ENCODE measurements at places on chromosomes 2 and 18. TPM values are rescaled to one million over a fixed set of nuclear protein-coding genes. Genes with fewer than 3 reads are reported as not detected.

RNU2-63P gene
- 8.5 TPM for total RNA-seq

CFC1 gene
- not detected for total RNA-seq

GRCh38 chr2:14157816-14158215, 474.7 kb upstream of the LRATD1 start:
- H3K27ac ChIP-seq: no peak overlapping the region
- H3K4me1 ChIP-seq: no peaks in the 10 kb centered on the region
- no peak overlapping the region for H3K4me3 ChIP-seq
- H3K36me3 ChIP-seq: no peaks in the 10 kb centered on the region
- DNase-seq: no peak

DNA sequence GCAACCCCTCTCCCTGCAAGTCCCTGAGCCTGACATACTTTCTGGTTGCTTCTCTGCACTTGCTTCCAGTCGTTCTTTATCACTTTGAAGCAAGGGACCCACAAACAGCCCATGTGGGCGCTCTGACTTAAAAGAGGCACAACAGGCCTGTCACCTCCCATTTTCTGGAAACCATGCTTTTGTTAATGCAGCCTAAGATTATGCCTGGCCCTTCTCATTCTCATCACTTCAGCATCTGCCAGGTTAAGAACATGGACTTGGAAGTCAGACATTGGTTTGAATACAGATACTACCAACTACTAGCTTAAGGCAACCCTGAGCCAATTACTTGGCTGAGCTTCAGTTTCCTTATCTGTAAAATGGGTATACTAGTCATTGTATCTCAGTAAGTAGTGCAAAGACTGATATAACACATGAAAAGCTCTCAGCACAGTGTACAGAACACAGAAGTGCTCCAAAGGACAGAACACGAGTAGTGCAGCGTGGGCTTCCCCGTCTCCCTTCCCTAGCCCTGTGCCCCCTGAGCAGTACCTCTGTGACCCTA, 141.4 kb downstream of the TNS1 start:
- no peak for DNase-seq
- no peak overlapping the region for H3K4me3 ChIP-seq

DNA sequence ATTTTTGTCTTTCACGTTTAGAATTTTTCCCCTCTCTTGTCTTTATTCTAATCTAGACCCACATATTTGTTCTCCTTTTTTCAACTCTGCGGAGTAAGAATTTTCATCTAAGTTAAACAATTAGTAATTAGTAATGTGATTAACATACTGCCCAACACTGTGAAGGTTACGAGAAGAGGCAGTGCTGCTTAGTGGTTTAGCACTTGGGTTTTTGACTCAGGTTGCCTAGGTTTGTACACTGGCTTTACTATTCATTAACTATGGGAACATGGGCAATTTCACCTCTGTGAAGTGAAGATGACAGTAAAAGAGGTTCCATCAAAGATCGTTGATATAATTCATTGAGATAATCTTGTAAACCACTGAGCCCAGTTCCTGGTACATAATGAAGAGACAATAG, 82.2 kb upstream of the PNPT1 start:
- H3K4me1 ChIP-seq: no peaks in the 10 kb centered on the region
- peaks cover 7% of the 10 kb centered on the region for H3K27me3 ChIP-seq
- no peak overlapping the region for H3K27ac ChIP-seq
- no peak for DNase-seq
